ENCODE measurements at places on chromosomes 7 and 10.

- peak; percentile 32 for DNase-seq
These were observed 29.4 kb downstream of the PHTF2 start for GRCh38 chr7:77827999-77828398.

DNA sequence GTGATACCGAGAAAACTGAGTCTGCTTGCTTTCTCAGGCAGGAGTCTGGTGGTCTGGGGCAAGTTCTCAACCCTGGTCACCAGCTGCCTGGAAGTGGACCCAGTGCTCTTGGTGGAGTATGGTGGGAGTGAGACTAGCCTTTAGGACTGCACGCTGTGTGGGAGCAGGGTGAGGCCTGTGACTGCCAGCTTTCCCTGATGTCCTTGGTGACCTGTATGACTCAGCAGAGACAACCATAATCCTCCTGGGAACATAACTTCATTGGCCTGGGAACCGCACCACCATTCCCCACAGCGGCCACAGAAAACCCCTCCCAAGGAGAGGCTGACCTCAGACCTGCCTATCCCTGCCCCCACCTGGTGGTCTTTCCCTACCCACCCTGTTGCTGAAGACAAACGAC, 139.5 kb upstream of the CHRM2 start:
- no peak for DNase-seq

GRCh38 chr10:90675621-90676020, 182.2 kb downstream of the HTR7 start:
- no peak for DNase-seq

- no peak for DNase-seq
These were observed 48.8 kb upstream of the SMNDC1 start for GRCh38 chr10:110353244-110354119.

GRCh38 chr10:113028456-113029440, 78.7 kb downstream of the TCF7L2 start:
- no peak for DNase-seq

DNA sequence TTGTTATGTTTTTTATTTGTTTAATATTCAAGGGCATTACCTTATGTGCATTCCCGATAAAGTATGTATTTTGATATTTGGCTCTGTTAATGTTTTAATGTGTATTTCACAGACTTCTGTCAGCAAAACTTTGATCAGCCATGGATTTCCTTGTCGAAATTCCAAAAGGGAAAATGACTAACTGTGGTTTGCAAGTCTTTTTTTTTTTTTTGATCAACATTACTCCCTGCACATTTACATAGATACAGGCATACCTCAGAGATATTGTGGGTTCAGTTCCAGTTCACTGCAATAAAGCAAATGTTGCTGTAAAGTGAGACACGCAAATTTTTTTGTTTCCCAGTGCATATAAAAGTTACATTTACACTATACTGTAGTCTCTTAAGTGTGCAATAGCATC, 351.9 kb downstream of the CXCL12 start:
- DNase-seq = no peak

- no peak for DNase-seq
These were observed 20.5 kb upstream of the FZD1 start for GRCh38 chr7:91243591-91244301.

DNA sequence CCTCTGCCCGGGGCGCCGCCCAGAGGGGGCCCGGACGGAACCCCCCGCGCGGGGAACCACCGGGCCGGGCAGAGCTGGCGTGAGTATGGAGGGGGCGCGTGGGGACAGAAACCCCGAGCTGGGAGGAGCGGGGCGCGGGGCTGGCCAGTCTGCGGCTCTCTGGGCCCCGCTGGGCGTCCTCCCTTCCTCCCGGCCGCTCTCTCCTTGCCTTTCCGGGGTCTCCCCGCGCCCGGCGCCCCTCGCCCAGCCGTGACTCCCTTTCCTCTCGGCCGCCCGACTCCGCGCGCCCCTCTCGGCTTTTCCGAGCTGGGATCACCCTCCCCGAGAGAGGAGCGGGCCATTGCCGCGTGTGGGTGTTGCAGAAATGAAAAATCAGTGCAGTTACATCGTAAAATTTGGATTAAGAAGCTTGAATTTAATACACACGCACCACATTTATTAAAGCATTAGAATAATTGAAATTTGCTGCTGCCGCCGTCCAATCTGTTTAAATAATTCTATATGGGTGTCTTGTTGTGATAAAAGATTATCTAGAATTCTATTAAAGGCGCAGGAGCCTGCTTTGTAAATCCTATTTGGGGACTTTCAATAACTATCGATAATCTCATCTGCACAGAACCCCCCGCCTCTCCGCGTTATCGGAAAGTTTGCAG, 9.1 kb downstream of the UNCX start:
- no peak for DNase-seq

- no peak for DNase-seq
These were observed 189.7 kb upstream of the AGK start for GRCh38 chr7:141361479-141361878.

- DNase-seq = no peak
These were observed 67.1 kb downstream of the AOAH start for GRCh38 chr7:36657036-36657660.

DNA sequence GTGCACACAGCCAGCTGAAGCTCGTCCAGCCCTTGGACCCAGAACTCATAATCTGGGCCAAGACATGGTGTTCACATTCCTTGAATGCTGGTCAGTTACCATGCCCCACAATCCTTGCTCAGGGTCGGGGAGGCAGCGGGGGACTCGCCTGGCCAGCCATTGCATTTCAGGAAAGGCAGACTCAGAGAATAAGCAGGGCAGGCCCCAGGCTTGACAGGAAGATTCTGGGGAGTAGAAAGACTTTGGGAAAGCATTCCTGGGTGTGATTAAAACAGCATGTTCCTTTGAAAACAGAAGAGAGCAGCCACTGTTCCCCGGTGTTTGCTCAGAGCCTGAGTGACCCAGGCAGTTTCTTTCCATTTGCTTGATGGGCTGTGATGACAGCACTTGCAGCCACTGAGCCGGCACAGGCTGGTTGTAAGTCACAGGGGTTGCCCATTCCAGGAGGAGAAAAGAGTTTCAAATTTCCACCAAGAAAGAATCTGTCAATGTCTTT, 473.7 kb downstream of the TYW1 start:
- DNase-seq = no peak

GRCh38 chr7:2734084-2734686, 46.2 kb downstream of the AMZ1 start:
- peak; percentile 58 for DNase-seq

- no peak for DNase-seq
These were observed 1189.0 kb upstream of the LRRN3 start for GRCh38 chr7:109901926-109902325.

GRCh38 chr10:3791974-3792633, 7.1 kb upstream of the KLF6 start:
- no peak for DNase-seq

DNA sequence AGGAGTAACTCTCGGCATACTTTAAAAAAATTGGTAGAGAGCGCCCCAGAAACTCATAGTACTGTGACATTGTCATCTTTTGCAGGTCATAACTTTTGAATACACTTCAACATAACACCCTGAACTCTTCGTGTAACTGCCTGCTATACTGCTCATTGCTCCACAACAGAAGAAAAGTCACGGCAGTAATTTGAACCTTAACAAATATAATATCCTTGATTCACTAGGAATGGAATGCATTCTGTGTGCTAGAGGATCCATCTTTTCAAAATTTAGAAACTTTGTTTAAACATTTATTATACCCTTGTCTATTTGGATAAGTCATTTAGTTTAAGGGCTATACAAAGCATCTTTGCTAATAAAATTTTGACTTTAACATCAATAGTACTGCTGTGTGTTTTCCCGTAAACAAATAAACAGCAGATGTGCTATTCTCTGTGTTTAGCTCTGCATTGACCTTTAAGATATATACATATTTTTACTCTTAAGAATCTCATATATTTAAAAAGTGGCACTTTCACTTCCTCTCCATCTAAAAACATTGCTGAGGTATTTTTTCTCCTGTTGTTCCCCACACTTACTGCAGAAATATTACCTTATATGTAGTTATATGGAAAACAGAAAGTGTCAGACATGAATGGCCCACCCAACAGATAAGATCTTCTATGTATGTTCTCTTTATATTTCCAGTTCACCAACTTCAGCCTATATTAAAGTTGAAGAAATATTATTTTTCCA, 217.6 kb upstream of the TMEM229A start:
- no peak for DNase-seq

DNA sequence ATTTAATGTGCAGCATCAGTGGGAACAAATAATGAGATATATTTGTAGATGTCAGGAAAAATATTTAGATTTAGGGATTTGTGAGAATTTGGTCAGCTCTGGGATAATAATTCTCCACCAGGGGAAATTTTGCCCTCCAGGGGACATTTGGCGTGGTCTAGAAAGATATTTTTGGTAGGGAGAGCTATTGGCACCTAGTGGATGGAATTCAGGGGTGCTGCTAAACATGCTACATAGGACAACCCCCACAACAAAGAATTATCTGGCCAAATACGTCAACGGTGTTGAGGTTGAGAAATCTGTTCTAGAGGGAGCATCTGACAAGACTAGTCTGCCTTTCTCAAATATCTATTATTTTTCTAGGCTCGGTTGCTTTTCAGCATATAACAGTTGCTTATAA, 2.1 kb downstream of the ADK start:
- no peak for DNase-seq

DNA sequence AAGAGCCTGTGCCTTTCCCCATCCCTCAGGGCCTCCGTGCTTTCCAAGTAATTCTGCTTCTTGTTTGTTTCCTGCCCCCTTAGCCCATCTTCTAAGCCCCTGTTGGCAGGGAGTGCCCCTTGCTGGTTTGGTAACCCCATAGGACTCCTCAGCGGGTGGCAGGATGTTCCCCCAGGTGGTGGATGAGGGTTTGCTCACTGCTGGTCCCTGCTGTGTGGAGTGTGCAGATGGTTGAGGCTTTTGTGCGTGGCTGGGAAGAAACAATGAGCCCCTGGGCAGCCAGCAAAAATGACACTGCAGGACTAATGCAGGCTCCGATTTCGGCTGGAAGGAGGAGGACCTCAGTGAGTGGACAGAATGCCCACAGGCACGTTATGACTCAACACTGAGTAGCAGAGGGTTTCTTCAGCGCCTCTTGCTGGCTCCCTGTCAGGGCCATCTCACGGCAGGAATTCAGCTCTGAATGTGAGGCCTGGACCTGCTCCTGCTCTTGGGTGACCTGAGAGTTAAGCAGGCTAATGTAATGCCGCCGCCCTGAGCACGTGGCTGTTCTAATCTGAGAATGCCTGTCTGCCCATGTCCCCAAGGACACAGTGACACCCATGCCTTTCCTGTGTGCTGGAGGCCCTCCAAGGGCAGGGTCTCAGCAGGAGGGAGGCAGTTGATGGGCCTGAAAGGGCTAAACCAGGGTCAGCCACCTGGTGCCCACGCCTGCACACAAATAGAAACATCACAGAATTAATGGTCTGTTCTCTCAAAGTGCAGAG, 16.6 kb downstream of the BAG3 start:
- peak; percentile 35 for DNase-seq

DNA sequence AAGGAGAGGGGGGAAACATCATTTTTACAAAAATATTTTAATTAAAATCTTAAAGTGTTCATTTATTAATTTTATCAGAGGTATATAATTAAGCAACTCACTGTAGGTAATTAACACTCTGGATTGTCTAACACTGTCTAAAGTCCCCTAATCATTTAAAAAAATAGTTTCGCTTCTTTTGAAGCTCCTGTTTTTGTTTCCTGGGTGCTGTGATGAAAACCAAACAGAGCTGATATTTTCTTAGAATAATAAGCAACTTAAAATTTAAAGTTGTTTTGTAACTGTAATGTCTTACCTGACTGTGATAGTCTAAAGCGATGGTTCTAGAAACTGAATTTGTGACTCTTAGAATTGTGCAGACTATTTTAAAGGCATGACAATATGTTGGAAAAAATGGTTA, 961.0 kb downstream of the GATA3 start:
- DNase-seq = no peak

GRCh38 chr7:41245916-41246315, 457.0 kb downstream of the INHBA start:
- DNase-seq = no peak

DNA sequence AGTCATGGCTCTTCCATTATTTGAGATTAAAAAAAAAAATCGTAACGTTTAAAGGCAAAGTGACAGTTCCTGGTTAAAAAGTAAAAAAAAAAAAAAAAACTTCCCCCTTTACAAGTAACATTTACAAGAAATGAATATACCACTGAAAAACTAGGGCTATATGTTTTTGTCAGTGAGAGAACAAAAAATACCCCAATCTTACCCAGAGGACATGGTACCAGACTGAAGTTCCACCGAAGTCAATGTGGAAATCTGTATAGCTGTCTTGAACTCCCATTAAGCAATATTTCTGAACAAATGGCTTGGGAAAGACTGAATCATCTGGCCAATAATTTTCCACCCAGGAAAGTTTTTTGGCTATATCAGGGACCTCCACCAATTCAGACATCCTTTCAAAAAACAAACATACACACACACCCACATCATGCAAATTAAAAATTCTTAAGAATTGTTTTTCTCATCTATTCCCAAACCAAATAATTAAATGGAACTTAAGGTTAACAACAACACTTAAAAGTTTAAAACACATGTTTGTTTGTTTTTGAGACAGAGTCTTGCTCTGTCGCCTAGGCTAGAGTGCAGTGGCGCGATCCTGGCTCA, 50.2 kb downstream of the KDM7A start:
- no peak for DNase-seq

DNA sequence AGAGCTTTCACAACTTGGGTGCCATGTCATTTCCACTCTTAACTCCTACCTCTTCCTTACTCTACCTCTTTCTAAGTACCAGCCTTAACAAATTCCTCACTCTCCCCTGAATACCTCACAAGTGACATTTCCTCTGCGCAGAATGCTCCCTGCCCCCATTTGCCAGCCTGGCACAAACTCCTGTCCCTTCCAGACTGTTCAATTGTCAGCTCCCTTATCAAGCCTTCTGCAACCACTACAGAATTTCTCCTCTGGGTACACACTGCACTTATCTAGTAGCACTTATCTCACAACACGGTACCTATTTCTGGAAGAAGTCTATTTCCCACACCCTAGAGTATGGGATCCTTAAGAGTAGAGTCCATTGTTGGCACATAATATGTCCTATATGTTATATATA, 39.1 kb upstream of the ANAPC16 start:
- DNase-seq = peak; percentile 54

GRCh38 chr7:157565201-157565626, 228.4 kb downstream of the DNAJB6 start:
- no peak for DNase-seq

Data from hematopoietic multipotent progenitor cell treated with erythropoietin and hydrocortisone succinate and interleukin-3 and kit ligand, for 8 days (in vitro differentiated cells).